Jurkat, Clone E6-1 (cell line): ENCODE measurements at places on chromosomes 7 and 10.
A peak's percentile ranks its signal among the peaks of the same experiment; 100 is the strongest.

GRCh38 chr10:129101232-129101980, 365.6 kb upstream of the MGMT start:
- DNase-seq, result peak; percentile 20

GRCh38 chr10:113604572-113604971, 51.7 kb downstream of the HABP2 start:
- DNase-seq, result no peak

GRCh38 chr7:30841025-30841735, 70.0 kb downstream of the MINDY4 start:
- no peak for DNase-seq

- no peak for DNase-seq
These were observed 187.4 kb downstream of the CUX1 start for GRCh38 chr7:102004848-102005247.

DNA sequence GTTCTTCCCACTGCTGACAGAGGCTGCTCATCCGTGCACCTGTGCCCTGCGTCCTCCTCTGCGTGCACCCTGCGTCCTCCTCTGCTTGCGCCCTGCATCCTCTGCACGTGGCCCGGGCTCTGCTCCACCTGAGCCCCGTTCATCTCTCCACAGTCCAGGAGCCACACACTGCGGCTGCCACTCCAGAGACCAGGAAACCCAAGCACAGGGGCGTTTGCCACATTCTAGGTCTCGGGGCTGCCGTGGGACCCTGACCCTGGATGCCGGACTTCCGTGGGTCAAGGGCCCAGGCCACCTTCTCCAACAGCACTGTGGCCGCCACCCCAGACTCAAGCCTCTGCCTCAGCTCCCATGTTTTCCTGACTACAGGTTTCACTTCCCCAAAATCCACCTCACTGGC, 460.4 kb downstream of the PTPRN2 start:
- no peak for DNase-seq

- DNase-seq, result no peak
These were observed 128.4 kb downstream of the ELMO1 start for GRCh38 chr7:37320140-37320847.

GRCh38 chr10:49056356-49056755, 59.0 kb downstream of the VSTM4 start:
- DNase-seq, result no peak
